Smooth muscle cell of the coronary artery (primary cell): ENCODE measurements at places on chromosomes 4 and X. TPM values are rescaled to one million over a fixed set of nuclear protein-coding genes. Genes with fewer than 3 reads are reported as not detected.

BEX2 gene
- total RNA-seq, result 0.23 and 2.3 TPM in 2 replicates

AMTN gene
- total RNA-seq, result 1.1 TPM in 1 of 2 replicates, not detected in the other

PCDH19 gene
- total RNA-seq, result under 0.01 TPM in 1 of 2 replicates, not detected in the other

VSIG4 gene
- total RNA-seq, result not detected in 2 replicates

HERC5 gene
- total RNA-seq, result 1.1 and 1.8 TPM in 2 replicates

TLR6 gene
- 0.60 and 0.94 TPM in 2 replicates for total RNA-seq

F8 gene
- 1.7 and 3.5 TPM in 2 replicates for total RNA-seq

COX7B gene
- total RNA-seq, result 500 and 576 TPM in 2 replicates

TKTL2 gene
- total RNA-seq, result not detected in 2 replicates

PROM1 gene
- total RNA-seq, result 0.08 TPM in 1 of 2 replicates, not detected in the other

PPP2R3B gene
- total RNA-seq, result 13.7 and 18.3 TPM in 2 replicates

TCP11X2 gene
- not detected in 2 replicates for total RNA-seq

ERAS gene
- total RNA-seq, result not detected in 2 replicates

IBSP gene
- total RNA-seq, result 0.90 TPM in 1 of 2 replicates, not detected in the other

SLC10A6 gene
- total RNA-seq, result 0.12 TPM in 1 of 2 replicates, not detected in the other

RPGR gene
- total RNA-seq, result 2.3 and 4.4 TPM in 2 replicates

TCEAL3 gene
- 24.3 and 27.8 TPM in 2 replicates for total RNA-seq

SHROOM4 gene
- 0.70 and 2.6 TPM in 2 replicates for total RNA-seq

MPC1L gene
- total RNA-seq, result not detected in 2 replicates
